ENCODE measurements at places on chromosomes 5 and 9. TPM values are rescaled to one million over a fixed set of nuclear protein-coding genes. Genes with fewer than 3 reads are reported as not detected.

GRCh38 chr9:104074876-104075275 is 19.2 kb upstream of the SMC2 start:
- no peak overlapping the region for H3K27ac ChIP-seq
- no peak overlapping the region for H3K4me3 ChIP-seq
- H3K27me3 ChIP-seq: no peaks in the 10 kb centered on the region
- H3K36me3 ChIP-seq: no peaks in the 10 kb centered on the region
- peaks cover 12% of the 10 kb centered on the region for H3K4me1 ChIP-seq
- DNase-seq: no peak

GRCh38 chr5:32329395-32329834 is 16.7 kb upstream of the MTMR12 start:
- peaks cover 1% of the 10 kb centered on the region for H3K36me3 ChIP-seq
- H3K4me3 ChIP-seq: no peak overlapping the region
- H3K27ac ChIP-seq: peak overlapping the region; percentile 73

C9orf43 gene
- total RNA-seq: 0.51 TPM

DNA sequence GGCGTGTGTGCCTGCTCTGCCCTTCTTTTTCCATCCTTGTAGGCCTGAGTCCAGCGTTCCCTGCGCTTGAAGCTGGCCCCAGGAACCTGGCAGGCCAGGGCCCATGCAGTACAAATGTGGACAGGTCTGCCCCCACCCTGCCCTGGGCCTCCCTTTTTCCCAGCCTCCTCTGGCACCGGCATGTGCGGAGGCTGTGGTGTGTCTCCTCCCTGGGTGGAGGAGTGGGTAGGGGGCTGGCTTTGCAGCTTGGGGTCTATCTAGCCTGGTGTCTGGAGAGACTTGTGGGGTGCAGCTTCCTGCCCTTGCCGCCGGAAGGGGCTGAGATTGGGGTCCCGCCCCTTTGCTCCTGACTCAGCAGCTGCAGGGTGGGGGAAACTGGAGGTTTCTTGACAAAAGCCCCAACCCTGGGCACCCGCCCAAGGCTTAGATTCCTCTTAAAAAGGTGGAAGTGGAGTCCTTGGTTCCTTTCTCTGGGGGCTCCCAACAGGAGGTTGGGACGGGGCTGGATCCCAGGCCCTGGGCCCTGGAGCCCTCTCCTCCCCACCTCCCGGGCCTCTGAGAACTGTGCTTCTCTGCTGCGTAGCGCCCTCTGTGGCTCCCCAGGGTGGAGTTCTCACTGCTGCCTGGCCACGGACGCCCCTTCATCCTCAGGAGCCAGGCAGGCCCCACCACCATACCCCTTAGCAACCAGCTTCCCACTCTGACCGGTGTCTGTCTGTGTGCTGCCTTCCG is 18.0 kb downstream of the RXRA start:
- DNase-seq: no peak
- H3K27me3 ChIP-seq: no peaks in the 10 kb centered on the region
- H3K4me1 ChIP-seq: peaks cover 12% of the 10 kb centered on the region
- no peak overlapping the region for H3K4me3 ChIP-seq
- H3K36me3 ChIP-seq: no peaks in the 10 kb centered on the region

GRCh38 chr9:69554945-69555344 is 117.2 kb downstream of the APBA1 start:
- no peak for DNase-seq
- H3K27me3 ChIP-seq: peaks cover 3% of the 10 kb centered on the region
- no peak overlapping the region for H3K4me3 ChIP-seq

GMCL2 gene
- total RNA-seq: not detected

- H3K4me1 ChIP-seq: no peaks in the 10 kb centered on the region
- H3K27ac ChIP-seq: no peak overlapping the region
These were observed 18.1 kb upstream of the LPCAT1 start for GRCh38 chr5:1541702-1542400.

IL9 gene
- total RNA-seq: not detected

HTR4 gene
- total RNA-seq: not detected

INSL4 gene
- not detected for total RNA-seq

GRCh38 chr5:96459313-96460121 is 26.5 kb upstream of the PCSK1 start:
- no peaks in the 10 kb centered on the region for H3K36me3 ChIP-seq
- H3K4me1 ChIP-seq: peaks cover 2% of the 10 kb centered on the region
- no peak for DNase-seq
- no peak overlapping the region for H3K27ac ChIP-seq
- no peak overlapping the region for H3K4me3 ChIP-seq

FAM219A gene
- total RNA-seq: 17.5 TPM

GRCh38 chr9:99181621-99182020 is 40.1 kb downstream of the ALG2 start:
- no peak overlapping the region for H3K4me3 ChIP-seq
- no peaks in the 10 kb centered on the region for H3K27me3 ChIP-seq
- peaks cover 40% of the 10 kb centered on the region for H3K4me1 ChIP-seq
- peaks cover 1% of the 10 kb centered on the region for H3K36me3 ChIP-seq
- no peak for DNase-seq

DNA sequence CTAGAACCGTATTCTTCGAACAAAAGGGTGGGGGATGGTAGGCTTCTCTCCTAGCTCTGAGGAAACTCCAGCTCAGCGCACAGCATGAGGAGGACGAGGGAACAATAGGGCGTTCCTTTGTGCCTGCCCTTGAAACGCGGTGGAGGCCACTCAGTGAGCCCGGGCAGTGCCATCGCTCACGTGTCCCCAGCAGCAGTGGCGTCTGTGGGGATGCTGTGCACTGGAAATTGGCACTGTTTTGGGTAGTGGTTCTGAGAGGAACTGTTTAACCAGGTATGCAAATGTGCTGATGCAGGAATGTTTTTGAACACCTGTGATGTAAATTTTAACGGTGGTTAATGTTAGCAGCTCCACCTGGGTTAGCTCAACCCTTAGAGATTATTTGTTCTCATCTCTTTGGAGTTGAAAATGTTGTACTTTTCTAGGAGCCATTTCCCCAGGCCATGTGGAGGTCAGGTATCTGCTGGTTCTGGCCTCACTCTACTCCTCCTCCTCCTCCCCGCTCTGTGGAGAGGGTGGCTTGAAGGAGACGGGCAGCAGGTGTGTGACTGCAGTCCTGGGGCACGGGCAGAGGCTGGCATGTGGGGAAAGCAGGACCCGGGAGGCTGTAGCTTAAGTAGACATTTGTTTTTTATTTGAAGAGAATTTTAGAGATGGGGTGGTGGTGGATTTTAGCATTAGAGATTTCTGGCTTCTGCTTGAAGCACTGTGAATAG is 48.3 kb downstream of the EHMT1 start:
- no peak overlapping the region for H3K4me3 ChIP-seq
- DNase-seq: no peak
- H3K27me3 ChIP-seq: no peaks in the 10 kb centered on the region
- peaks cover 11% of the 10 kb centered on the region for H3K36me3 ChIP-seq

All from progenitor cell of endocrine pancreas (in vitro differentiated cells).